Pericardium fibroblast (primary cell): ENCODE measurements at places on chromosomes 16 and 17. TPM values are rescaled to one million over a fixed set of nuclear protein-coding genes. Genes with fewer than 3 reads are reported as not detected.

The PSME3 gene
- total RNA-seq, result 39.0 and 73.8 TPM in 2 replicates

The PIRT gene
- not detected in 2 replicates for total RNA-seq

The SLC13A2 gene
- not detected in 2 replicates for total RNA-seq

The GALR2 gene
- not detected in 2 replicates for total RNA-seq

The ARL2BP gene
- total RNA-seq, result 57.0 and 84.8 TPM in 2 replicates

The CCP110 gene
- 3.4 and 4.4 TPM in 2 replicates for total RNA-seq

The FOXC2 gene
- 1.7 and 6.3 TPM in 2 replicates for total RNA-seq

The DRC7 gene
- not detected in 2 replicates for total RNA-seq

The KRT20 gene
- total RNA-seq, result not detected in 2 replicates

The ZNF19 gene
- 1.1 and 1.5 TPM in 2 replicates for total RNA-seq

The OXLD1 gene
- 40.1 and 72.2 TPM in 2 replicates for total RNA-seq

The NCOR1 gene
- 41.8 and 64.3 TPM in 2 replicates for total RNA-seq

The KRT12 gene
- total RNA-seq, result not detected in 2 replicates

The LRRC36 gene
- total RNA-seq, result not detected in 2 replicates

The POLR2C gene
- 77.9 and 87.5 TPM in 2 replicates for total RNA-seq

The IGFALS gene
- total RNA-seq, result not detected in 2 replicates

The IKZF3 gene
- total RNA-seq, result not detected in 2 replicates

The UMOD gene
- not detected in 2 replicates for total RNA-seq

The CCR7 gene
- total RNA-seq, result not detected in 2 replicates

The NME2 gene
- total RNA-seq, result 918 and 999 TPM in 2 replicates

The TP53TG3F gene
- not detected in 2 replicates for total RNA-seq

The TP53TG3C gene
- not detected in 2 replicates for total RNA-seq

The APOBR gene
- not detected in 2 replicates for total RNA-seq

The ODF4 gene
- total RNA-seq, result not detected in 2 replicates

The MMP2 gene
- 435 and 737 TPM in 2 replicates for total RNA-seq

The PFAS gene
- 13.9 and 28.4 TPM in 2 replicates for total RNA-seq

The KRTAP16-1 gene
- not detected in 2 replicates for total RNA-seq

The ATP2C2 gene
- not detected in 2 replicates for total RNA-seq

The DCTN5 gene
- total RNA-seq, result 23.0 and 25.6 TPM in 2 replicates

The SLC52A1 gene
- total RNA-seq, result not detected in 2 replicates

The TBC1D3H gene
- total RNA-seq, result not detected in 2 replicates

The CLTC gene
- 175 and 206 TPM in 2 replicates for total RNA-seq

The RAB34 gene
- total RNA-seq, result 273 and 356 TPM in 2 replicates

The C17orf50 gene
- total RNA-seq, result not detected in 2 replicates

The CPHXL gene
- total RNA-seq, result not detected in 2 replicates

The RRAD gene
- total RNA-seq, result 0.58 and 1.1 TPM in 2 replicates

The KLHL10 gene
- 0.23 TPM in 1 of 2 replicates, not detected in the other for total RNA-seq

The MYH11 gene
- total RNA-seq, result 0.47 TPM in 1 of 2 replicates, not detected in the other

The OR1E1 gene
- not detected in 2 replicates for total RNA-seq

The CLDN9 gene
- total RNA-seq, result not detected in 2 replicates

The AGRP gene
- total RNA-seq, result not detected in 2 replicates

The BCL7C gene
- 65.5 and 67.8 TPM in 2 replicates for total RNA-seq

The CHCT1 gene
- total RNA-seq, result not detected in 2 replicates

The OR3A2 gene
- total RNA-seq, result 0.70 TPM in 1 of 2 replicates, not detected in the other

The SPATA32 gene
- total RNA-seq, result not detected in 2 replicates

The PRCD gene
- total RNA-seq, result 0.94 and 1.9 TPM in 2 replicates

The CA7 gene
- total RNA-seq, result not detected in 2 replicates

The EPX gene
- not detected in 2 replicates for total RNA-seq

The CEP295NL gene
- total RNA-seq, result 0.09 and 0.23 TPM in 2 replicates

The SDK2 gene
- total RNA-seq, result 0.93 and 1.4 TPM in 2 replicates

The THOC6 gene
- 24.8 and 30.0 TPM in 2 replicates for total RNA-seq

The KIF19 gene
- not detected in 2 replicates for total RNA-seq

The KCTD11 gene
- 17.2 and 24.3 TPM in 2 replicates for total RNA-seq

The WFIKKN2 gene
- 0.09 TPM in 1 of 2 replicates, not detected in the other for total RNA-seq

The TNFRSF13B gene
- total RNA-seq, result not detected in 2 replicates

The ABCC11 gene
- total RNA-seq, result under 0.01 TPM in 1 of 2 replicates, not detected in the other

The GDPD1 gene
- 0.12 and 0.34 TPM in 2 replicates for total RNA-seq

The TBC1D3E gene
- total RNA-seq, result 0.26 TPM in 1 of 2 replicates, not detected in the other
